Fibroblast of gingiva (primary cell): ENCODE measurements at places on chromosomes 12 and 14.
A peak's percentile ranks its signal among the peaks of the same experiment; 100 is the strongest.

GRCh38 chr14:103314496-103315277, 19.4 kb upstream of the EIF5 start:
- DNase-seq, result no peak

DNA sequence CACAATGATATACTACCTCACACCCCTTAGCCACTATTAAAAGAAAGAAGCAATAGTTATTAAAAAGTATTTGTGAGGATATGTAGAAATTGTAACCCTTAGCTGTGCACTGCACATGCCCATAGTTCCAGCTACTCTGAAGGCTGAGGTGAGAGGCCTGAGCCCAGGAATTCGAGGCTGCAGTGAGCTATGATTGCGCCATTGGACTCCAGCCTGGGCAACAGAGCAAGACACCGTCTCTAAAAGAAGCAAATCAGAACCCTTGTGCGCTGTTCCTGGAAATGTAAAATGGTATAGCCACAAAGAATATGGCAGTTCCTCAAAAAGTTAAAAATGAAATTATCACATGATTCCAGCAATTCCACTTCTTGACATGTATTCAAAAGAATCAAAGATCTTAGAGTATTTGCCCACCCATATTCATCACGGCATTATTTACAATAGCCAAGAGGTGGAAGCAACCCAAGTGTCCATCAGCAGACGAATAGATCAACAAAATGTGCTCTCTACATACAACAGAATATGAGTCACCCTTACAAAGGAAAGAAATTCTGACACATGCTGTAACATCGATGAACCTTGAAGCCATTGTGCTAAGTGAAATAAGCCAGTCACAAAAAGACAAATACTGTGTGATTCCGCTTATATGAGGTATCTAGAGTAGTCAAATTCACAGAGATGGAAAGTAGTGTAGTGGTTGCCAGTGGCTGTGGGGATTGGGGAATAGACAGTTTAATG, 23.7 kb upstream of the YLPM1 start:
- DNase-seq, result no peak

- DNase-seq, result no peak
Observed at GRCh38 chr12:68158432-68158831, 1.1 kb downstream of the IFNG start.

GRCh38 chr14:92122761-92123160, 992 bp downstream of the CPSF2 start:
- DNase-seq, result no peak

GRCh38 chr14:96252999-96253539, 2.9 kb upstream of the BDKRB1 start:
- peak; percentile 73 for DNase-seq

DNA sequence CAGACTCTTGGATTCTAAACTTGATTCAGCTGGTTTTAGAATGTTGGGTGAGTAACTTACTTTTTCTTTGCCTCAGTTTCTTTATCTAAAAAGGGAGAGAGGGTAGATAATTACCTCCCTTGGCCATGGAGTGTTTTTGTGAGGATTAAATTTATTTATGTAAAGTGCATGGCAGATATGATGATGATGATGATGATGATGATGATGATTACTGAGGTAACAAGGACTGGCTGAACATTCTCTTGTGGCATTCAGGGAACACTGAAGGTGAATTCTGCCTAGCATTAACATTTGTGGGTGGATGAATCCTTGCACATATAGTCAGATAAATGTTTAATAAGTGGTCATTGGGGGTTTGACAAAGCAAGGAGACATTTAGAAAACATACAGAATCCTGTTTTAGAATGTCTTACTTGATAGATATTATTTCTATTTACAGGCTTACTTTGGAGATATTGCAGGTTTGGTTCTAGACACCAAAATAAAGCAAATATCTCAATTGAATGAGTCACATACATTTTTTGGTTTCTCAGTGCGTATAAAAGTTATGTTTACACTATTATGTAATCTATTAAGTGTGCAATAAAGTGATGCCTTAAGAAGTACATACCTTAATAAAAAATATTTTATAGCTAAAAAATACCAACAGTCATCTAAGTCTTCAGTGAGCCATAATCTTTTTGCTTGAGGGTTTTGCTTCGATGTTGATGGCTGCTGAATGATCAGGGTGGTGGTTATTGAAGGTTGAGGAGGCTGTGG, 123.2 kb downstream of the SNAPC1 start:
- no peak for DNase-seq

GRCh38 chr12:104738331-104738730, 219.8 kb downstream of the SLC41A2 start:
- no peak for DNase-seq

GRCh38 chr14:71478542-71478941, 453.7 kb upstream of the RGS6 start:
- peak; percentile 33 for DNase-seq

DNA sequence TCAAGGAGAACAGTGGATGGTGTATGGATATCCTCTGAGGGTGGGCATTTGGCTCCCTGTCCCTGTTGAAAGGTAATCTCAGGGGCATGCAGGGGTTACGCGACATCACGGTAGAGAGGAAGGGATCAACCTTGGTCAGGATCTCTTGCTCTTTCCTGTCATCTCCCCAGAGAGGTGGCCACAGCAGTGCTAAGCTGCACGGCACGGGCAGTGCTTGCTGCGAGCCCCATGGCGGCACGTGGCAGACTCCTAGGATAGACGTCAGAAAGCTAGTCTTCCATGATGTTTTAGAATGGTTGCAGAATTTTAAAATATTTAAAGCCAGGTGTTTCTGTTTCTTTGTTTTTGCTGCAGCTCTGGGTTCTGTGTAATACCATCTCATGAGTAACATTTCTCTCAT, 41.0 kb downstream of the DYNC1H1 start:
- no peak for DNase-seq

DNA sequence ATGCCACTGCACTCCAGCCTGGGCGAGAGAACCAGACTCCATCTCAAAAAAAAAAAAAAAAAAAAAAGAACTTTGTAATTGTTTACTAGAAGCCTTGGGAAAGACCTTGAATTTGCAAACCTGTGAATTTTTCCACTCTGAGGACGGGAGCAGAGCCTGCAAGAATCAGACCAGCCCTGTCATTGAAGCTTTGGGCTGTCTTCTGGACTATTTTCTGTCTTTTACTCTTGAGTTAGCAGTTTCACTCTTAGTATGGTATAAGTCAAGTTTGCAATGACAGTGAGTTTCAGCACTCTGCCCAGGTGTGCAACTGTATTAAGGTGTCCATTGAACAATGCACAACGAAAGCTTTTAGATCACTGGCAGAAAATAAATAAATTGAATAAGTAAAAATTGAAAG, 81.4 kb upstream of the KRAS start:
- DNase-seq, result no peak

DNA sequence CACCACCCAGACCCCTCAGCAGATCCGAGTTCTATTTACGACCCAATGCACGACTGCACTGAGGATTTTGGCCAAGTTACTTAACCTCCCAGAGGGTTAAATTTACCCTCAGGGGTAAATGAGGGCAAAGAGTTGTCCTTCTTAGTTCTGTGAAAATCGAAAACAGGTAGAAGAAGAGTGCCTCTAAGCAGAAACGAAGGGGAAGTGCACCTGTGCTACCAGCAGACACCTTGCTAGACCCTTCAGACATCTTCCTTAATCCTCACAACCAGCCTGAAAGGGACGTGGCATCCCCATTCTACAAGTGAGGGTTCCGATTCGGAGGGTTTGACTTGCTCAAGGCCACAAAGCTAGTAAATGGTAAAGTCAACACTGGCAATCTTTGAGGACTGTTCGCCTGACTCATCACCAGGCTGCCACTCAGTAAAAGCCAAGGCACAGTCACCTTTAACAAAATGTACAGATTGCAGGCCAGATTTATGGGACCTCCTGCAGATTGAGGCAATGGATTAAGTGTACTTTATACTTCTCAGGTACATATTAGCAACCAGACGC, 1.6 kb downstream of the GSG1 start:
- DNase-seq, result peak; percentile 60

GRCh38 chr14:65074449-65075150, 27.7 kb downstream of the MAX start:
- DNase-seq, result no peak

DNA sequence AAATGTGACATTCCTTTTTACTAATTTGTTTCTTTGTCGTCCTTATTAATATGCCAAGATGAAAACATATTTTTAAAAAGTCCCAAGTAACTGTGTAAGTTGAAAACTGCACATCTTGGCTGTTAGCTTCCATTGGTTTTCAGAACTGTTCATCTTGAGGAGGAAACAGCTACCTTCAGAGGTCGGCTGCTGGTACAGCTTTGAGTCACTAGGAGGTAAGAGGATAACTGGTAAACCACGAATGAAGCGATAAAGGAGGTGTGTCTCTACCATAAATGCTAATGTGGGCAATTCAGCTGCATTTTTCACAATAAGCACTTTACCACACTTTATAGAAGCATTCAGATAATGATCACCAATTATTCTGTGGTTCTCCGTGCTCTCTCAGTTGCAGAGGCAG, 137.5 kb upstream of the KRAS start:
- DNase-seq, result no peak

DNA sequence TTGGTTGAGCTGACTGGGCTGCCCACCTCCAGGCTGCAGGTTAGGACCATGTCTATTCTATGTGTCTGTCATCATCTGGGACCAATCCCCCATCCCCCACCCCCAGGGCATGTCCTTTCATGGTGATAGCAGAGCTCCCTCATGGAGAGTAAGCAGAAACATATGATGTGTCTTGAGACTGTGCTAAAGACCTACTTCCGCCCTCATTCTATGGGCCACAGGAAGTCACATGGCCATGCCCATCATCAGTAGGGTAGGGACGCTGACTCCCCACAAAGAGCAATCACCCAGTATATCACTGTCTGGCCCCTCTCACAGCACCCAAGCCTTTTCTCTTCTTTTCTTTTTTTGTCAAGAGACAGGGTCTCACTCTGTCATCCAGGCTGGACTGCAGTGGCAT, 99.7 kb downstream of the CMKLR1 start:
- no peak for DNase-seq

- DNase-seq, result peak; percentile 91
Observed at GRCh38 chr12:127306604-127307215, 960.3 kb upstream of the TMEM132C start.

DNA sequence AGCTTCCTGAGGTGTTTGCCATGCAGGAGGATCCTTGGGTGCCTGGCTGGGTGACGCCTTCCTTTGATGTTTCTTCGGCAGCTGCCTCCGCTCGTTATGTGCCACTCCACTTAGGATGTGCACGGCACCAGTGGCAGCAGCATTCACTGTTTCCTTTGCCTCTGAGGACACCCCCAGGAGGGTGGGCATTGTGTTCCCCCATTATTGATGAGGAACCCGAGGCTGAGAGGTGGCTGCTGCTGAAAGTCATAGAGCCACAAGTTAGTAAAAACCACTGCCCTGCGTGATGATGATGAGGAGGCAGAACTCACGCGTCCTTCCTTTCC, 41.2 kb downstream of the EP400 start:
- DNase-seq, result no peak

DNA sequence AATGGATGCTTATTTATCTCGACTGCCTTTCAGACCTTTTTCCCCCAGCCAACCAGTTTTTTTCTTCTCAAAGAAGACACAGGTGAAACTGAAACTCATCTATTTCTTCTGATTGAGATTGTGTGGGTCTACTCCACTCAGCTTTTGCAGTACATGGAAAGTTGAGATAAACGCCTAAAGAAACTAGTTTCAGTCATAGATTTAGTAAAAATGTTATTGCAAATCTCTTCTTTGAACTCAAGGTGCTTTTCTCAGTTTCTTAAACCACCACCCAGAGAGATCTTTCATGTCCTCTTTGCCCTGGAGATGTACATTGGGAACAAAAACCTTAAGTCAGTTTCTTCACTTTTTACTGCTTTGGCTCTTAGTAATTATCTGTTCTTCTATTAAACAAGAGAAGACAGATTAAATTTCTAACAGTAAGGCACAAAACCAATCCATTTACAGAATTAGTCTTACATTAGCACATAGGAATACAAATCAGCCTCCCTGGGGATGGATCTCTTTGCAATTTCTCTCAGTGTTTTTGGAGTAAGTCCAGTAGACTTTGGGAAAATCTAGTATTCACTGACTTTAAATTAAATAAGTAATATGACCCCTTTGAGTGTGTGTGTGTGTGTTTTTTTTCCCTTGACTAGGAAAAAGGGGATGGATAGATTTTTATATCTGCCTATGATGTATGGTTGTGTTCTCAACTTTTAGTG, 11.6 kb downstream of the FBXW8 start:
- DNase-seq, result peak; percentile 92

DNA sequence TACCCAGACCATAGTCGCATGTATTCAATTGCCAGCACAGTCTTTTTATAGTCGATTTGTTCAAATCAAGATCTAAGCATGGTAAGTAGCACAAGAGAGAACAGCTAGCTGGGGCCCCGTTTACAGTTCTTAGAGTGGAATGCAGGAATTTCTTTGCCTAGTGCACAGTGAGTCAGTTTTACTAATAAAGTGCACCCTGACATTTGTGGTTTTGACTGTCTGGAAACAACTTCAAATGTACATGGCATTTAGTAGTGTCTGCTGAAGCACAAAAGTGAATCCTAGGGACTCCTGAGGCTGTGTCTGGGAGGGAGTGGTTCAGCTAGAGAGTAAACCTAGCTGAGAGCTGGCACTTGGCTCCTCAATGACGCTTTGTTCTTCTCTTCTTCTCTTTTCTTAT, 64.9 kb downstream of the TMX1 start:
- peak; percentile 82 for DNase-seq

GRCh38 chr14:104254735-104255400, 116.5 kb downstream of the KIF26A start:
- no peak for DNase-seq

- peak; percentile 74 for DNase-seq
Observed at GRCh38 chr12:80553316-80553715, 109.3 kb downstream of the PTPRQ start.

- no peak for DNase-seq
Observed at GRCh38 chr12:41186026-41186425, 2.1 kb upstream of the PDZRN4 start.

- no peak for DNase-seq
Observed at GRCh38 chr12:124365726-124366430, 71.0 kb downstream of the RFLNA start.

DNA sequence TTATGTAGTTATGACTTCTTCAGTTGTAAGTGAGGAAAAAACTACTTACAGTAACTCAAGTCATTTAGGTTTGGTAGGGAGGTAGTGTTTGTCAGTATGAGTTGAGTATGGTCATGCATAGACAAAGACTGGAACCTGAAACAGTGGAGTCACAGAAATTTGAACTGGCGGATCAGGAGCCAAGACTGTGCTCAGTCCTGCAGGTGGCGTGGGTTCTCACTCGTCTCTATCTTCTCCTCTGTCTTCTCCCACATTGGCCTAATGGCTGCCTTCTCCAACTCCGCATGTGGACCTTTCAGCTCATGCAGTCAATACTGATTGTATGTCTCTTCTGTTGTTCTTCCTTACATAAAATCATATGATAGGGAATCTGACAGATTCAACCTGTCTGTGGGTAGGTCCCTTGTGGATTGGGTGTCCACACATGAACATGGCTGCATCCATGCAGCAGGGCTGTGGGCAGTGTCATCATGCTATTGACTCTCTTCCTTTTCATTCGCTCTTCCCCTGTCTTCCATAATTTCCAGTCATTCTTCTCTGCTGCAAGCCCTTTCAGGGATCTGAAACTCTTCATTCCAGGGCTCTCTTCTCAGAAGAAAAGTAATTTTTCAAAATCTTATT, 78.8 kb upstream of the NEDD1 start:
- DNase-seq, result no peak

GRCh38 chr14:92987148-92987570, 64.2 kb downstream of the CHGA start:
- no peak for DNase-seq
